Stimulated activated CD4-positive, alpha-beta T cell treated with anti-CD3 and anti-CD28 coated beads, Interleukin-4, amount 100 ng/mL, for 1 hour (primary cell): ENCODE measurements at places on chromosomes 7 and 10.

DNA sequence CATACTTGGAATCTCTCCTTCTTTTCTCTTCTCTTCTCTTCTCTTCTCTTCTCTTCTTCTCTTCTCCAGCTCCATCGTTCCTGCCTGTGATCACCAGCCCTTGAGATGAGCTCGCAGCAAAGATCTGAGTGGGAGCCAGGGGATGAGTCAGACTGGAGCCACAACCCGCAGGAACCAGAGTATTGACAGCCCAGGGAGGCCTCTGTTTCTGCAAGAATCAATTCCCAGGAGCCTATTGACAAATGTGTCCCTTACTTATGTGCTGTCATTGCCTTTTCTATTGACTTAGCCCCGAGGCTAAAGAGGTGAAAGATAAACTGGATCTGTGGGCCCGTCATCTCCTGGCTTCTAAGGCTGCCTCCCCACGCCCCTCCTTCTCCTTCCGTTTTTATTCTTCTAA, 13.1 kb upstream of the HABP2 start:
- DNase-seq: no peak

DNA sequence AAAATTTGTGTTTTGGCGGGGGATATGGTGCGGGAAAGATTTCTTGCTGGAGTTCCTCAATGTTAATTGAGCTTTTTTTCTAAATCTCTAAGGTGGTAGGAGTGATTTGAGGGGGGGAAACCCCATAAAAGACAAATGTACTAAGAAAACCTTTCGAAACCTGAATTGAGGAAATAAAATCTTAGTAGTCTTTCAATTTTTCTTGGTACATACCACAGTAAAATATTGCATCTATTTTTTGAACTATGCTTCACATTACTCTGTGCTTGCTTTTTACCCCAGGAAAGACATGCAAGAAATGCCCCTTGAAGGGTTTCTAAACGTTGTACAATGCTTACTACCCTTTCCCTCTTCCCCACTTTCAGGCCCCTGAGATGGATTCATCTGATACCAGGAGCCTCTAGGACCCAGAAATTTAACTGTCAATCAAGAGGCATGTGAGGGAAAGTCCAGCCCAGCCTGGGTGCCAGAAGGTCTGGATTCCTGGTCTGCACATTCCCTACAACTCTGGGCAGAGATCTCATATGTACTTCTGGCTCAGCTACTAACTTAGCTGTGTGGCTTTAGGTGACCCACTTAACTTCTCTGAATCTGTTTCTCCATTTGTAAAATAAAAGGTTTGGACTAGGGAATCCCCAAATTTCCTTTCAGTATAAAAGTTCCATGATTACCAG, 5.8 kb upstream of the PDCD4 start:
- no peak for DNase-seq

- DNase-seq: no peak
These were observed 47.6 kb downstream of the TSPAN15 start for GRCh38 chr10:69498711-69499471.

- DNase-seq: no peak
These were observed 55.6 kb upstream of the DLX6 start for GRCh38 chr7:96949766-96950165.

GRCh38 chr10:122460891-122461293, 461 bp upstream of the HTRA1 start:
- no peak for DNase-seq

DNA sequence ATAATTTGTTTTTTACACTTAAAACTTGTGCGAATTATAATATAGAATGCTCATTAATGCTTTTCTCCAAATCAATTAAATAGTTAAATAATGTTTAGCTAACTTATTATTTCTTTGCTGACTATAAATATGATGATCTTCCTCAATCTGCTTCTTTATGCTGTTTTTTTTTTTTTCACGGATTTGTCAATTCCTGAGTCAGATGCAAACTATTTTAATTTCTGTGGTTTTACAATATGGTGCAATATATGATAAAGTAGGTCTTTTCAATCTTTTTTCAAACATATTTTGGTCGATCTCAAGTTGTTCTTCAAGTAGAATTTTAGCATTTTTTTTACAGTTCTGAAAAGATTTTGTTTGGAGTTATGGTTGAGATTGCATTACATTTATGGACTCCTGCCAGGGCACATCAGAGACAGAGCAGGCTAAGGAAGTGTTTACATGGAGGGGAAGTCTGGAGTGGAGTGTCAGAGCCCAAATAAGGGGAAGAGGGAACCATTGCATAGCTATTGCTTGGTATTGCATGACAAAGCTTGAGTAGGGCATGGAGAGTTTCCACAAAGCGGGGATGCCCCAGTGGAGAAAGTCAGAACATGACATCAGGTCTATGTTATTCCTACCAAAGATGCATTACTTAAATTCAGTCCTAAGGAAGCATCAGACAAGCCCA, 204.4 kb downstream of the OTUD1 start:
- DNase-seq: no peak

- no peak for DNase-seq
These were observed 189.5 kb upstream of the LYZL1 start for GRCh38 chr10:29099415-29099814.

- DNase-seq: no peak
These were observed 36.3 kb downstream of the PYROXD2 start for GRCh38 chr10:98378722-98379121.

GRCh38 chr10:98260752-98261151, 7.2 kb downstream of the LOXL4 start:
- DNase-seq: no peak

DNA sequence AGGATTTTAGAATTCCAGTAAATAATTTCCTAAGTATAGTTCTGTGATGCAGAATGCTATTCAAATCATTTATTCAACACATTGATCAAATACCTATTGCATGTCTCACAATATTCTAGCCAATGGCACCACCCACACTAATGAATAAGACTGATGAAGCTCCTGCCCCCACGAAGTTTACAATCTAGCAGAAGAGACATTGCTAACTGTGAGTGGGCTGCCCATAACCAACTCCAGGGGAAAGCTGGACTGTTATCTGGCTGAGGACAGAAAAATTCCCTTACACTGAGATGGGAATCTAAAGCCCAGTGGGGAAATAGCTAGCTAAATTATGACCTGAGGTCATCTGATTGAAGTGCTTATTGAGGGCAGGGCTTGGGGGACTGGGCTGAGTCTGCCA, 128.8 kb upstream of the LYZL2 start:
- DNase-seq: no peak

DNA sequence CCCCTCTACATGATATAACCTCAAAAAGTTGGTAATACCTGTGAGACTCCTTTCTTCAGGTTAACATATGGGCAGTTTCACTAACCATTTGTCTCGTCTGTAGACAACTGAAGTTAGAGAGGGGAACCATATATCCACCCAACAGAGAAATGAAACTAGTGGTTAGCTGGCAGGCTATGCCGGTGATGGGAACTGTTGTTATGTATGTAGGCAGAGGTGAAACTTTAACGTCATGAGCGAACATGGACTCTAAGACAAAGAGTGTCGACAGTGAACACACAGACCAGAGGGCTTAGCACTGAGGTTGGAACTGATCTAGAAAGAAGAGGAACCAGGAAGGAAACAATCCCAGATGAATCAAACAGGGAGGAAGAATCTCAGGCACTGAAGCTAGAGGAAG, 112.4 kb downstream of the ELMO1 start:
- DNase-seq: no peak

GRCh38 chr7:66683770-66684123, 55.1 kb downstream of the KCTD7 start:
- no peak for DNase-seq

GRCh38 chr10:26481914-26482550, 43.9 kb downstream of the APBB1IP start:
- DNase-seq: no peak

DNA sequence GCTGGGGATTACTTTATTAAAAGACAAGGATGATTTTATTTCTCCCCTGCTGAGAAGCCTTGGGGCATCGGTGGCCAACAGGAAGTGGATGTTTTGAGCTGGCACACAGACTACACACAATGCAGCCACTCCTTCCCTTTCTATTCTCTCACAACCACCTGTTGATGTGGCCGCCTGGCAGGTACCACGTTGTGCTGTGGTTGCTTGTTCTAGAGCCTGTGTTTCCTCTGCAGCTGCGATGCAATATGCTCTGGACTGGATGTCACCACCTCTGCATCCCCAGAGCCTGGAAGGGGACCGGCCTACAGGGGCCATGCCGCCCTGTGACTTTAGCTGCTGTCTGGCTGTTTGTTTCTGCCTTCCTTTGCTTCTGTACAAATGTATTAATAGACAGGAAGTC, 195.7 kb upstream of the CELF2 start:
- DNase-seq: no peak

- DNase-seq: no peak
These were observed 91.8 kb upstream of the KMT2C start for GRCh38 chr7:152527610-152528032.

DNA sequence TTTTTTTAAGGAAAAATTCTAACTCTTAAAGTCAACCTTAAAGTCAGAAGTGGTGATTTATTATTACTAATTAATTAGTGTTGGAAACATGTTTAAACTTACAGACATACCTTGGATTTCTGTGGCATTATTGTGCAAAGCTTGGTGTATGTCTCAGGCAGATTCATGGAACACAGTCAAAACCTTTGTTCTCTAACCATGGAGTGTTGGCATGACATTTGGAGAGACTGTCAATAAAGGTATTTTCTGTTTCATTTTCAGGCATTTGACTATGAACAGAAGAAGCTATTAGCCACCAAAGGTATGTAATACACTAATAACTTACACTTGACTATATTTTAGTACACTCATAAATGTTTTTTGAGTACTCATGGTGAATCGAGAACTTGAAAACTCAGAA, 293.7 kb downstream of the BICC1 start:
- DNase-seq: no peak

- DNase-seq: no peak
These were observed 99.0 kb upstream of the EGR2 start for GRCh38 chr10:62915158-62915557.

GRCh38 chr7:140402178-140402835, 1.6 kb upstream of the RAB19 start:
- DNase-seq: no peak

GRCh38 chr10:8305876-8306652, 251.6 kb downstream of the GATA3 start:
- DNase-seq: no peak

- peak; percentile 84 for DNase-seq
These were observed at the start of gene ZNF736 for GRCh38 chr7:64313740-64314491. Gene ZNF736, plus strand, starts transcription at chr7:64313961. Its CDS starts 190 bp downstream, at chr7:64314151.

GRCh38 chr7:117231047-117231359, 91.9 kb downstream of the WNT2 start:
- no peak for DNase-seq

GRCh38 chr10:5199398-5199797, 2.8 kb downstream of the AKR1C4 start:
- no peak for DNase-seq

DNA sequence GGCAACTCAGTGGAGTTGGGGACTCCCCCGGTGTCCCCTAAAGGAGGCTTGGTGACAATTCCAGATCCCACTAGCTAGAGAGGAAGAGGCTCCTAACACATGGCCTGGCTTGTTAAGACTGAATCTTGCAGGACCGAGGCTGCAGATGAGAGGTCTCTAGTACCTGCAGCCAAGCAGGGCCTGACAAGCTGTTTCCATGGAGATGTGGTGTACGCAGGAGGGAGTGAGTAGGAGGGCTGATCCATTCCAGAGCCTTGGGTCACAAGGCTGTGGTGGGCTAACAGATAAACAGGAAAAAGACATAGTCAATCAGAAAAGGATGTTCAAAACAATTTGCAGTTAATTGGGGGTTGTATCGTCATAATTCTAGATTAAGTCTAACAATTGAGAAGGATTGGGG, 77.3 kb upstream of the MKLN1 start:
- DNase-seq: no peak

GRCh38 chr7:39816462-39817060, 133.5 kb upstream of the CDK13 start:
- DNase-seq: no peak

DNA sequence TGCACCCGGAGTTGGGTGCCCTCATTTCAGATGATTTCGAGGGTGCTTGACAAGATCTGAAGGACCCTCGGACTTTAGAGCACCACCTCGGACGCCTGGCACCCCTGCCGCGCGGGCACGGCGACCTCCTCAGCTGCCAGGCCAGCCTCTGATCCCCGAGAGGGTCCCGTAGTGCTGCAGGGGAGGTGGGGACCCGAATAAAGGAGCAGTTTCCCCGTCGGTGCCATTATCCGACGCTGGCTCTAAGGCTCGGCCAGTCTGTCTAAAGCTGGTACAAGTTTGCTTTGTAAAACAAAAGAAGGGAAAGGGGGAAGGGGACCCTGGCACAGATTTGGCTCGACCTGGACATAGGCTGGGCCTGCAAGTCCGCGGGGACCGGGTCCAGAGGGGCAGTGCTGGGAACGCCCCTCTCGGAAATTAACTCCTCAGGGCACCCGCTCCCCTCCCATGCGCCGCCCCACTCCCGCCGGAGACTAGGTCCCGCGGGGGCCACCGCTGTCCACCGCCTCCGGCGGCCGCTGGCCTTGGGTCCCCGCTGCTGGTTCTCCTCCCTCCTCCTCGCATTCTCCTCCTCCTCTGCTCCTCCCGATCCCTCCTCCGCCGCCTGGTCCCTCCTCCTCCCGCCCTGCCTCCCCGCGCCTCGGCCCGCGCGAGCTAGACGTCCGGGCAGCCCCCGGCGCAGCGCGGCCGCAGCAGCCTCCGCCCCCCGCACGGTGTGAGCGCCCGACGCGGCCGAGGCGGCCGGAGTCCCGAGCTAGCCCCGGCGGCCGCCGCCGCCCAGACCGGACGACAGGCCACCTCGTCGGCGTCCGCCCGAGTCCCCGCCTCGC, at the start of gene EGFR:
Gene EGFR, plus strand, starts transcription at position 657 of the 830 bp plus-strand sequence. CDS start 261 bp downstream, outside the sequence.
- DNase-seq: no peak

- no peak for DNase-seq
These were observed at the start of gene RAMP3 for GRCh38 chr7:45157653-45158401. Gene RAMP3, plus strand, starts transcription at chr7:45157791. Its CDS starts 38 bp downstream, at chr7:45157829.

DNA sequence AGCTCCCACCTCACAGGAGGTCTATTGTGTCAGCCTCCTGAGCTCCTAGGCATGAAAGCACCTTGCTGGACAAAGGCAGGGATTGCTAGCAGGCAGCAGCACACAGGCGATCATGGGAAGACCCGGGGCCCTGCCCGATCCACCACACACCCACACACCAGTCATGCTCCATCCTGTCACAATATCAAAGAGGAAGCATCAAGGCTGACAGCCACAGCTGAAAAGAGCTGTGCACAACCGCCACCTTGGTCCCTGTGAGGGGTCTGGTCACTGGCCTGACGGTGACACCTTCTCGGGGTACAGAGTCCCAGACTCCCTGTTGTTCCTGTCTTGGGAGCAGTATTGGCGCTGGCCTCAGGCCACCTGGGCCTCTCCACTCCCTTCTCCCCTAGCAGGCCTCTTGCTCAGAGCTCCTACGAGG, 89.7 kb upstream of the RET start:
- DNase-seq: no peak

- DNase-seq: no peak
These were observed 62.7 kb upstream of the CARD11 start for GRCh38 chr7:3106361-3106826.

DNA sequence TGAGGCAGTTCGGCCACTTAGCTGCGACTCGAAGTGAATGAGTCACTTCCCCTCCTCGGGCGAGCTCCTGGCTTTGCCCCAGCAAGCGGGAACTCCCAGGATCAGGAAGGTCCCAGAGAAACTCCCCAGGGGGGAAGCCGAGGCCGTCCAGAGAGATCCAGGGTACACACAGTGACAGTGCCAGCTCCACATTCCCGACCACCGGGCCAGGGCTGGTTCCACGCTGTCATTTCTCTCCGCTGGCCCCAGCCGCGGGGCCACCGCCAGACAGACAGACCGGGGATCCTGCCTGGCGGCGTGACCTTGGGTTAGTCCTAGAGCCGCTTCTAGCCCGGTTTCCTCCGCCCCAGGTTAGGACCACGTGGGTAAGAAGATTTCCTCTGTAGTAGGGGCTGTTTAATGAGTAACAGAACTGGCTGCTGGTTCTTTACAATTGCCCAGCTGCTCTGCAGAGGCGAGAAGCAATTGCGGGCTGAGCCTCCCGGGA, 463 bp upstream of the UPP1 start:
- DNase-seq: no peak
